ENCODE measurements at places on chromosomes 2 and 18. TPM values are rescaled to one million over a fixed set of nuclear protein-coding genes. Genes with fewer than 3 reads are reported as not detected.

The ABHD1 gene
- 0.90 TPM for polyA plus RNA-seq

The OTOS gene
- not detected for polyA plus RNA-seq

The KRTCAP3 gene
- polyA plus RNA-seq: 0.39 TPM

DNA sequence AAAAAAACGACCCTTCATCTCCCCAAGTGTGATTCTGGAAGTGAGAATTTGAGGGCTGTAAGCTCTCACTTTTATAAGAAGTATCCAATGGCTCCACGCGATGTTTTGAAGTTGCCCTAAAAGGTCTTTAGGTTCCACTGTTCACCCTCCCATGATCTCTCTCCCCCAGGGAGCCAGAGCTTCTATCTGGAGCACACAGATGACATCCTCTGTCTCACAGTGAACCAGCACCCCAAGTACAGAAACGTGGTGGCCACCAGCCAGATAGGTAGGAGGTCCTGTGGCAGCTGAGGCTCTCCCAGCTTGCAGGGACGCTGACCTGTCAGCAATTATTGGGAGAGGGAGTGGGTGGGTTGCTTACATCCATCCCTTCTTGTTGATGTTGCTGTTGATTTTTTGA is 97.8 kb downstream of the RTN4 start:
- DNase-seq: no peak
